ENCODE measurements at places on chromosomes 3 and 15.
A peak's percentile ranks its signal among the peaks of the same experiment; 100 is the strongest.

GRCh38 chr3:149658744-149659497, 1.1 kb upstream of the WWTR1 start:
- peak; percentile 54 for DNase-seq

- peak; percentile 66 for DNase-seq
Observed at GRCh38 chr3:23999012-23999641, 54.0 kb downstream of the NR1D2 start.

GRCh38 chr3:194439881-194440550, 41.0 kb upstream of the GP5 start:
- DNase-seq, result no peak

DNA sequence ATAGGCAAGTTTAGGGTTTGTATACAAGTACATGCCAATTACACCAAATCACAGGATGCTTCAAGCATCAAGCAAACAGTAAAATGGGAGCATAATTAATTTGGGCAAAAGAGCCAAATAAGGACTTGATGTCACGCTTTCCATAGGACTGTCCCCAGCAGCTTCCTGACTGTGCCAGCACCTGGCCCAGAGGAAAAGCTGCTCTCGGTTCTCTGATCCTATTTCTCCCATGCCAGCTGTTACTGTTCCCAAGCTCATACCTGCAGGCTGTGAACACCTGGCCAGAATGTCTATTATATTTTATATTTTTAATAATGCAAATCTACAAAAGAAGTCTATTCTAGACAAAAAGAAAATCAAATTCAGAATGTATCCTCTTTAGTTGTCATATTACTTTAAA, 12.2 kb downstream of the ZXDC start:
- no peak for DNase-seq

- no peak for DNase-seq
Observed at GRCh38 chr15:90883976-90884718, at the start of gene FES. Gene FES, plus strand, starts transcription at chr15:90884504. Its CDS starts 542 bp downstream, at chr15:90885046.

GRCh38 chr15:31327669-31328427, 1.2 kb downstream of the KLF13 start:
- peak; percentile 28 for DNase-seq

- no peak for DNase-seq
Observed at GRCh38 chr3:14884665-14885064, 62.7 kb upstream of the NR2C2 start.

- peak; percentile 45 for DNase-seq
Observed at GRCh38 chr15:66785637-66786036, 83.6 kb downstream of the SMAD6 start.

DNA sequence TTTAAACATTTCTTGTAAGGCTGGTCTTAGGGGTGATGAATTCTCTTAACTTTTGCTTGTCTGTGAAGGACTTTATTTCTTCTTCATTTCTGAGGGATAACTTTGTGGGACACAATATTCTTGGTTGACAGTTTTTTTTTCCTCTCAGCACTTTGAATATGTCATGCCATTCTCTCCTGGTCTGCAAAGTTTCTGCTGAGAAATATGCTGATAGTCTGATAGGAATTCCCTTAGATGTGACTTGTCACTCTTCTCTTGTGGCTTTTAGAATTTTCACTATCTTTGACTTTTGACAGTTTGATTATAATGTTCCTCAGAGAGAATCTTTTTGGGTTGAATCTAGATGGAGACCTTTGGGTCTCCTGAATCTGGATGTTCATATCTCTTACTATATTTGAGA, 23.3 kb upstream of the TF start:
- no peak for DNase-seq

GRCh38 chr15:84911879-84912660, 27.6 kb downstream of the SLC28A1 start:
- DNase-seq, result peak; percentile 100

- DNase-seq, result peak; percentile 98
Observed at GRCh38 chr15:75694241-75695182, 18.1 kb downstream of the CSPG4 start.

DNA sequence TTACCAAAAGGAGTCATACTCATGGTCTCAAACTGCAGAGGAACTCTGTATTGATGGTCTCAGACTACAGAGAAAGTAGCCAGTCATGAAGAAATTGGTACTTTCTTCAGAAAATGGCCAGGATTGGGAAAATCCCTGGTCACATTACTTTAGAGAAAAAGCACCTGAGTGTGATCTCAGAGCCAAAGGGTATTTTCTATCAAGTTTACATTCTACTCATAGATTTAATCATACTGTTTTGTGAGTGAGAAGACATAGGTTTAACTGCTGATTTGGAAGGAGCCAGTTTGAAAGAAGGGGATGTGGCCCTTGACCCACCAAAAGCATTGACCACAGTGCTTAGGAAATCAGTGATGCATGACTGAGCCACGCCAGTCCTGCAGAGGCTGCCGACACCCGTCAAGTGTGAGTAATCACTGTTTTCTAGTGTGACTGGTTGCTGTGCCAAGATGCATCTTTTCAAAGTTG, 203.6 kb downstream of the AKAP13 start:
- peak; percentile 69 for DNase-seq

GRCh38 chr3:67947808-67948508, 293.5 kb upstream of the SUCLG2 start:
- DNase-seq, result no peak

DNA sequence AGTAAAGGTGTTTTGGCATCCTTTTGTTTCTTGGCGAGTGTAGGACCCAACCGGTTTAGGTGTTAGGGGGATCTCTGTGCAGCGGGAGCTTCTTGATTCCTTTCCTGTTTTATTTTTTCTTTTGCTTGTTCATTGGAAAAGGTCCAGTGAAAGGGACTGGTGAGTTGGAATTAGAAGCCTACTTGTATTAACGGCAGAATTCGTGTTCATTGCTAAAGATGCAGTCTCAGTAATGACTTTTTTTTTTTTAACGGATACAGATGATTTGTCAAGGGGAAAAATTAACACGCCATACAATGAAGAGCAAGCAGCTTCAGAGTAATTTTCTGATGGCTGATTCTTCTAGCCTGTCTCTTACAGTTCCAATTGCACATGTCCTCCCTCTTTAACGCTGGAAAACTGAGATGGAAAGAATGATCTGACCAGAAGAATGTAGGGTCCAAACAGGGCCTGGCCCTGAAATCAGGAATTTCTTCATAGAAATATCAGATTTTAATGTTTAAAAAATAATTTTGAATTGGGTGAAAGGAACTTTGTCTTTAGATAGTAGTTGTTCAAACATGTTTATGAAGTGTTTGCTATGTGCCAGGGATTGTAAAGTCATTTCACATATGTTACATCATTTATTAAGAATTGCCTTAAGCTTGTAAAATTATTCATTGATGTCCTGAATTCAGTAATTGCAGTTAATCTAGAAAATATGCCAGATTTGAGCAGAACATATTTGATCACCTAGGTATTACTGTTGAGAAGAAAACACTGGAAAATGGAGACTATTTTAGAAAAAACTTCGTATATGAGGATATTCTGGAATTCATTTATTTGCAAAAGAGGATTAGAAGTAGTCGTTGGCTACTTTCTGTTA, 1.4 kb downstream of the MAPK6 start:
- DNase-seq, result peak; percentile 45

DNA sequence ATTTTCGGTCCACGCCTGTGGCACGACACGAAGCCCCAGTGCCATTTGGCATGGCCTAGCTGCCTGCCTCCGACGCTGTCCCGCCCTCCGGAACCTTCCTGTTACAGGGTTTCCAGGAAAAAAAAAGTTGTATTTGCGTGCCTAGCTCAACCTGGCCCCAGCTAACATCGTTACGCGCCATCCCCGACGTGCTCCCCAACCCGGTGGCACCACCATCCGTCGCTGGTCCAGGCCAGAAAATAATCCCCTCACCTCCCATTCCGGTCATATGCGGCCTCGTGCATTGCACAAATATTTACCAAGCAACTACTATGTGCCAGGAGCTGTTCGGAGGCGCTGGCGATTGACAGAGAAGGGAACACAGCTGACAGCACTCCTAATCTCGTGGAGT, 1.4 kb upstream of the CYP1A1 start:
- DNase-seq, result no peak
